ENCODE measurements at places on chromosomes 12 and 14.

DNA sequence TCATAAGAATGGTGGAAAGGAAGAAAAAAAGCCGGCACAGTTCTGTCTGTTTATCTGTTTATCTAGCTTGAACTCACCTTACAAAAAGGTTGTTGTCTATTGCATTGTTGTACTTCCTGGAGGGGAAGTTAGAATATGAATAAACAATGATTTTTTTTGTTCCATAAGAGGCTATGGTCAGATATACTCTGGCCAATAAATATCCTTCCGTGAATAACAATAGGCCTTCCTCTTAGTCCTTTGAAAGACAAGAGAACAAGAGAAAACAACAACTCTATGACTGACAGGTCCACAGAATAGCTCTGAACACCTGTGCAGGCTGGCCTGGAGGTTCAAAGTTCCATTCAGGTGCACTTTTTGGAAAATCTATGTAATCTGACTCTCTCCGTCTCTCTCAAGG is 192.8 kb upstream of the KRR1 start:
- DNase-seq: no peak

DNA sequence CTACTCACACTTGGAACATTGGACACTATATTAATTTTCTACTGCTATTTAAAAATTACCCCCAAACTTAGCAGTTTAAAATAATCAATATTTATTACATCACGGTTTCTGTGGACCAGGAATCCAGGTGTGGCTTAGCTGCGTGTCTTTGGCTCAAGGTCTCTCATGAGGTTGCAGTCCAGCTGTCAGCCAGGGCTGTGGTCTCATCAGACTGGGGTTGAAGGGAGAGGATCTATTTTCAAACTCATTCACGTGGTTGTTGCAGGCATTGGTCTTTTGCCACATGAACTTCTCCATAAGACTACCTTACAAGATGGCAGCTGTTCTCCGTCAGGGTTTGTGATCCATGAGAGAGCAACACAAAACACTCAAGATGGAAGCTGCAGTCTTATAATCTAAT is 343.0 kb downstream of the BCAT1 start:
- DNase-seq: no peak

- DNase-seq: no peak
Observed at GRCh38 chr12:4323396-4323795, 2.4 kb downstream of the TIGAR start.

GRCh38 chr12:111275308-111275707 is 93.6 kb downstream of the PHETA1 start:
- no peak for DNase-seq

DNA sequence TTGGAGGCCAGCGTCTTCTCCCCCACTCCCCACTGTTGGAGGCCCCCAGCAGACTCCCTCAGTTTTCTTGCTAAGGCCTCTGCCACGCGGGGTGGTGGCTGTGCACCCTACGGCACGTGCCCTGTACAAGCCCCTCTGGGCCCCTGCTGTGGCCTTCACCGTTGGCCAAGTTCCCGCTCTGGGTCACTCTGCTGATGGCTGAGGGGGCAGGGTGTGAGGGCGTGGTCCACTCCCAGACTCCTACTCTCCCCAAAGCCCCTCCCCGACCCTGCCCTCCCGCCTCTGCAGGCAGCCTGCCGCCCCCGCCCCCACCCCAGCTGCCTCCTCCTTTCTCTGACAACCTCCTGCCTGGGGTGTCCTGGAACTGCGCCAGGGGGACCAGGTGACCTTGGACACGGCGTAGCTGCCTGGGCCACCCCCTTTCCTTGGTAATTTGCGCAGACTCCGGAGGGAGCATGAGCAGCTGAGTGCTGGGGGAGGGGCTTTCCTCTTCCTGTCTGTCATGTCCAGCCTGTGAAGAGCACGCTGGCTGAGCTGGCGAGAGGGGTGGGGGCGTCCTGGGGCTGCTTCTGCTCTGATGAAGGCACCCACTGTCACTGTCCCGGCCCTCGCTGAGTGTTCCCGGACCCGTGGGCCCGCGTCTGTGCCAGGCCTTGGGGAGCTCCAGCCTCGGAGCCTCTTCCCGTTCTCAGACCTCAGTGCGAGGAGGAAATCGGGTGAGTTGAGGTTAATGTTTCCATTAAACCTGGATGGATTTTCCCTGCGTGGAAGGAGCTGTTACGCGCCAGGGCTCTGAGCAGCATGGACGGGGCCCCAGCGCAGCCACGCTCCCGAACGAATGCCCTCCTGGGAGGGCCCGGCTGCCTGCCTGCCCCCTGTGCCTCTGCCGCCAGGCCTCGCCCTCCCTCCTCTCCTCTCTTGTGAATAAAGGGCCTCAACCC is 85.0 kb downstream of the KIF26A start:
- no peak for DNase-seq

- no peak for DNase-seq
Observed at GRCh38 chr14:67265131-67265530, 23.9 kb downstream of the PALS1 start.

- no peak for DNase-seq
Observed at GRCh38 chr14:89058697-89059096, 234.2 kb downstream of the TTC8 start.

DNA sequence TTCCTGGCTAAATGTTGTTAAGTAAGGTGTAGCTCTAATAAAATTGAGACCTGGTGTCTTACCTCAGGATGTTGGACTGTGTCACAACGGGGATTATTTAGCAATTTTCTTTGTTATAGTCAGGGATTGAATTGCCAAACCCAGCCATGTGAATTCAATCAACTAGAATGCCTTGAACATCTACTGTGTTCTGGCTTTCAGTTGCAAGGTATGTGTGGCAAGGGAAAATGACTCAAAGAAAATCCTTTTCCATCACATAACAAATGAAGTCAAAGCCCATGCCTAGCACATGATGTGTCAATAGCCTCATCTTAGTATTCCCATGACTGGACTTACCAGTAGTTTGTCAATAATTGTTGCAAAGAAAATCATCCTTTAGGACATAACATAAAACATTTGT is 519.8 kb upstream of the FLRT2 start:
- no peak for DNase-seq

DNA sequence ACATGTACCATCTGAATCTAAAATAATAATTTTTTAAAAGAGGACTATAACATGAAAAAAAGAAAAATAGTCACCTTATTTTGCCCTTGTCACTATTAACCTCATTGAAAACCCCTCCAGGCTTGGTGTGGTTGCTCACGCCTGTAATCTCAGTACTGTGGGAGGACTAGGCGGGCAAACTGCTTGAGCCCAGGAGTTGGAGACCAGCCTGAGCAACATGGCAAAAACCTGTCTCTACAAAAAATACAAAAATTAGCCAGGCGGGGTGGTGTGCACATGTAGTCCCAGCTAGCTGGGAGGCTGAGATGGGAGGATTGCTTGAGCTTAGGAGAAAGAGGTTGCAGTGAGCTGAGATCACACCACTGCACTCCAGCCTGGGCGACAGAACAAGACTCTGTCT is 126.3 kb upstream of the KRAS start:
- no peak for DNase-seq
